ENCODE measurements at places on chromosomes 16 and 17.

GRCh38 chr16:82118749-82119148 lies 51.3 kb downstream of the MPHOSPH6 start:
- DNase-seq, result no peak

DNA sequence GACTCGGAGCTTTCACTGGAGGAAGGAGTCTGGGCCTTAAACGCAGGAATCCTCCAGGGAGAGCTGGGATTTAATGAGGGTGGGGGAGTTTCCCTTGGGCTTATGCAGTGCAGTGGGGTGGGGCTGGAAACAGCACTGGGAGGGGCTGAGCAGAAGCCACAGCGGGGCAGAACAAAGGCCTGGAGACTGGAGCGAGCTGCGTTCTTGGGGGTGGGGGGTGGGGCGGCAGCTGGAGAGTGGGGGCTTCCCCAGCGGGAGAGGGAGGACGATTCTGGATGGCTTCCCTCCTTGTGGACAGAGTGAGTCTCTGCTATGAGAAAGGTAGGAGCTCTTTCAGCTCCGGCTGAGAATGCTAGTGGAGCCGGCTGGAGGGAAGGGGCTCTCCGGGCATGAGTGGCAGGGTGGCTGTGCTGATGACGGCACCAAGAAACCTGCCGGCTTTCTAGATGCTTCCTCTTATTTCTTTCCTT lies 406.0 kb downstream of the SEC14L1 start:
- no peak for DNase-seq

DNA sequence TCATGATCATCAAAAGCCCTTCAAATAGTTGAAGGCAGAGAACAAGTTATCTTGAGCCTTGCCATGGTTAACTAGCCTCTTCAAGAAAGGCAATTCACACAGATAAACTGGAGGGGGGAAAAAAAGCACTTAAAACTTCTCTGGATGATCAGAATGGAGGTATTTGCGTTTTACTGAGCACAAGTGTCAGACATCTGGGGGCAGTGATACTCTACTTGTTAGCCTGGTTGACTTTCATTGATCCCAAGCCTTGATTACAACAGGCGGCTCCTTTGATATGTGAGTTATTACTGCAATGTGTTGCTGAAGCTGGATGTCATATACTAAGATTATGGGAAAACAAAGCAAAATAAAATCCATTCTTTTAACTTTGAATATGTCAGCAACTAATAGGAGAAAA lies 155.0 kb upstream of the HS3ST3A1 start:
- DNase-seq, result no peak

DNA sequence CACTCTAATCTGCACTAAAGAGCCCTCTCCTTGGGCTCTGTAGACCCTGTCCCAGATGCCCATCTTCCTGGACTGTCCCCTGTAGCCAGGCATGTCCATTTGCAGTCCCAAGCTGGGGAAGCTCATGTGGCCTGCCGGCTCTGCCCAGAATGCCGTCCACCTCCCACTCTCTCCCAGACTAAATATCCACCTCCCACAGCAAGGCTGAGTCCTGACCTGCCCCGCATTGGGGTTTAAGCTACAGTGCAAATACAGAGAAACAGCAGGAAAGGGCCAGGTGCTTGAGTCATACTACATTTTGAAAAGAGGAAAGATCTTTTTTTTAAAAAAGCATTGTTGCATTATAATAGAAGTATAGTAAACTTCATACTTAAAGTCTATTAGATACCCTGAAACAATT lies 3.0 kb downstream of the ST6GALNAC2 start:
- no peak for DNase-seq

GRCh38 chr16:87086575-87086974 lies 230.6 kb downstream of the C16orf95 start:
- DNase-seq, result no peak

GRCh38 chr16:62738666-62739460 lies 702.6 kb upstream of the CDH8 start:
- DNase-seq, result no peak

DNA sequence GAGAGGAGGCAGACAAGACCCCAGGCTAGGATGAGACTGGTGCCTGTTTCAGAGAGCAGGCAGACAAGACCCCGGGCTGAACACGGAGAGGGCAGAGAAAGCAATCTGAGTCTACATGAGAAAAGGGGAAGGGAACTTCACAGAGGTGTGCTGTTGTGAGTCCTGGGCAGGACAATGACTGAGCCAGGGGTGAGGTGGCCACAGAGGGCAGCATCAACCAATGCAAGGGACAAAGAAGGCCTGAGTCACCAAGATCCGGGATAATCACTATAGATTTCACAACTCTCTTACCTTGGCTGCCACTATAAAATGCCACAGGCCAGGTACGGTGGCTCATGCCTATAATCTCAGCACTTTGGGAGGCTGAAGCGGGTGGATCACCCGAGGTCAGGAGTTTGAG lies 89.0 kb downstream of the SLC39A11 start:
- no peak for DNase-seq

DNA sequence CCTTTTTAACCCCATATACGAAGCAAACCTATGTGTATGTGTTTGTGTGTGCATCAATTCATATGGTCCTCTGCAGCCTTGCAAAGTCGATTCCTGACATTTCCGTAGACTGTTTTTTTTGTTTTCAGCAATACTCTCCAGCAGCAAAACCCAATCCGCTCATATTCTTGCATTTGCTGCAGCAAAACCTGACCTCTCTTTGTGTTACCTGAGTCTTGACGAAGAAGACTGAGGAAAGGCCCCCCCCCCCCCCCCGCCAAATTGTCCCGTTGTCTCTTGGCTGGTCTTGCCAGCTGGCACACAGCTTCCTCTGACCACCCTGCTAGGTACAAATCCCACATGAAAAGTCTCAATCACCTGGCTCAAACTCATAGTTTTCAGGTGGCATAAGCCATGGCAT lies 494.7 kb downstream of the WWOX start:
- DNase-seq, result no peak

GRCh38 chr16:20676837-20677236 lies 20.6 kb downstream of the ACSM1 start:
- no peak for DNase-seq

DNA sequence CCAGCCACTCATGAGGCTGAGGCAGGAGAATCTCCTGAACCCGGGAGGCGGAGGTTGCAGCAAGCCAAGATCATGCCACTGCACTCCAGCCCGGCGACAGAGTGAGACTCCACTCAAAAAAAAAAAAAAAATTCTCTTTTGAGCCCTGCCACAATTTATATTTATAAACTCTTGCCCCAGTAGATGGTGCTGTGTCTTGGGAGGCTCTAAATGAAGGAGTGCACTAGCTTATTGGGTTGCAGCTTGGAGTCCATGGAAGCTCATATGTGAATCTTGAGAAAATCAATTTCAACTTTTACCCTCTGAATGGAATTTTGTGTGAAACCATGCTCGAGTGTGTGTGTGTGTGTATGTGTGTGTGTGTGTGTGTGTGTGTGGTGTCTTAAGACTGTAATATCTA lies 420.1 kb downstream of the HS3ST4 start:
- DNase-seq, result no peak

DNA sequence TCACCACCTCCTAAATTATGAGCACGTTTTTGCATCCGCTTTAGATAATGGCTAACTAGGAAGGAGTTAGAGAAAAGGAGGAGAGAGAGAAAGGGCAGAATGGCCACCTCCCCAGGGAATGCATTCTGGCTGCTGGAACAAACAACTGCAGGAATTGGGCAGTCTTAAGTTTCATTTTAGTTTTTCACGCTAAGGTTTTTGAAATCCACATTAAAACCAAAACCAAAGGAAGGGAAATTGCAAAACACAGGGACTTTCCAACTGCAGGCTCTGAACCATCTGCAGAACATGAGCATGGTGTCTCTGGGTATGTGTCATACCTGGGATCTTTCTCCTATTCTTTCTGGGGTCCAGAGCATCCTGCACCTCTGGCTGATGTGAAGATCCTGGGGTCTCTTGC lies 12.1 kb upstream of the CCL8 start:
- DNase-seq, result no peak

- DNase-seq, result no peak
Observed at GRCh38 chr17:59435238-59435637, 103.8 kb downstream of the YPEL2 start.

DNA sequence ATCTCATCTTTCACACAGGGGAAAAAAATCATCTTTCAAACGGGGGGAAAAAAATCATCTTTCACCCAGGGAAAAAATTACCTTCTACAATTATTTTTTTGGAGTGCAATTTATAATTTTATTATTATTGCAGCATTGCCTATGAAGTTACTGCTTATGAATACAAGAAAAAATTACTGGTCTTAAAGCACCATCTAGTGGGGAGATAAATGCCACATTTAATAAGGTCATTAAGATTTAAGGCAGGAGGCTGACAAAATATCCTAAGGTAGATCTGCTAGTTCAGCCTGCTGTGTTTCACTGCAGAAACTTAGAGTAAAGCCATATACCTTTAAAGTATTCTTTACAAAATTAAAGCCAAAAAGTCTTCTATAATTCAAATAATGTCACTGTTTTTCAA lies 13.7 kb downstream of the SHCBP1 start:
- no peak for DNase-seq

DNA sequence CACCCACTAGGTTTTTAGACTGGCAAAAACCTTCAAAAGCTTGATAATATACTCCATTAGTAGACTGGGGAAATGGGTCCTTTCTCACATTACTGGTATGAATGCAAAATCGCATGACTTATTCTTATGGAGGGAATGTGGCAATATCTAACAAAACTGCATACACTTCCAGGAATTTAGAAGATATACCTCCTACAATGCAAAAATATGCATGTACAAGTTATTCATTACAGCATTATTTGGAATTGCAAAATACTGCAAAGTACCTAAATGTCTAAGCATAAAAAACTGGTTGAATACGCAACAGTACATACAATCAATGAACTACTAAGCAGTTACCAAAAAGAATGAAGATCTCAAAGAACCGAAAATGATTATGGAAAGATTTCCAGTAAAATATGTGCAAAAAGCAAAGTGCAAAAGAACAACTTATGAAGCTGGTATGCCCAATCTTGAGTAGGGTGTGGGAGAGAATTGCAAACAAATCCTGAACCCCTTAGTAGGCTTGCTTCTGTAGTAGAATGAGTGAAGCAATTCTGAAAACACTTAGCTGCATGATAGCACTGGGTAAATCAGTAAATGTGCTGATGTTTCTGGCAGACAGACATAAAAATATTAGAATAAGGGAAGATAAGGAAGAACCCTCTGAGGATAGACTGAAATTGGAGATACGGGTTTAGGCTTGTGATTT lies 180.1 kb downstream of the PARN start:
- no peak for DNase-seq

- no peak for DNase-seq
Observed at GRCh38 chr16:76204249-76204648, 73.0 kb upstream of the CNTNAP4 start.

DNA sequence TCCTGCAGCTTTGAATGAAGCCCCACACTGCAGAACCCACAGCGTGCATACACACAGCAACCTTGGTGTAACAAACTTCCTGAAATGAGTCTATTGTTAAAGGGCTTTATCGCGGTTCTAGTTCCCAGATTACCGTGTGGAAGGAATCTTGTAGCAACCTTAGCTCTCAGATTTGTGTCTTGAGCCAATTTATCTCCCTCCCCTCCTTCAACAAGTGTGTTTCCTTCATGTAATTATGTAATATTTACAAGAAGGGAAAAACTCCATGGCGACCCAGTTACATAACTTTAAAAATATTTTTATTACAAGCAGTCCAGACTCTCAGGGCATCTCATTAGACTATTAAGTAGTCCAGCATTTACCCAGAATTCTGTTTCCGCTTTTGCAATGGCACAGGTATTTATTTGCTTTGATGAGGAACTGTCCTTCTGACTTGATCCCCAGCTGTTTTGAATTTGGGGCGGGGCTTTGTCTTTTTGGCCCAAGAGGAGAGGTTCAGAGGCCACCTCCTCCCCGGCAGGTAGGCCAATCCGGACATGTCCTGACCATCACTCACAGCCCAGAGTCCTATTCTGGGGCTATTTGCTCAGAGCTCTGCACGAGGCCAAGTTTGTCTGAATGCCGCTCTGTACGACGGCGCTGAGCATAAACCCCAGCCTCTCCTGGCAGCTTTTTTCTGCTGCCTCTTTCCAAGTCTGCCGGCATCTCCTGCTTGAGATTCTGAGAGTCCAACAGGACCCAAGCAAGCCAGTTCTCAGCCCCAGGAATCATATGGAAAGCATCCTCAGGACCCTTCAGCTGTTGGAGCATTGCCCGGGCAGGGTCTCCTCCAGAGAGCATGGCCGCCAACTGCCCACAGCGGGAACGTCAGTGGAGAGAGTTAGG lies 35.6 kb downstream of the CLEC16A start:
- DNase-seq, result no peak

- no peak for DNase-seq
Observed at GRCh38 chr16:5526826-5527225, 429.2 kb upstream of the EEF2KMT start.

DNA sequence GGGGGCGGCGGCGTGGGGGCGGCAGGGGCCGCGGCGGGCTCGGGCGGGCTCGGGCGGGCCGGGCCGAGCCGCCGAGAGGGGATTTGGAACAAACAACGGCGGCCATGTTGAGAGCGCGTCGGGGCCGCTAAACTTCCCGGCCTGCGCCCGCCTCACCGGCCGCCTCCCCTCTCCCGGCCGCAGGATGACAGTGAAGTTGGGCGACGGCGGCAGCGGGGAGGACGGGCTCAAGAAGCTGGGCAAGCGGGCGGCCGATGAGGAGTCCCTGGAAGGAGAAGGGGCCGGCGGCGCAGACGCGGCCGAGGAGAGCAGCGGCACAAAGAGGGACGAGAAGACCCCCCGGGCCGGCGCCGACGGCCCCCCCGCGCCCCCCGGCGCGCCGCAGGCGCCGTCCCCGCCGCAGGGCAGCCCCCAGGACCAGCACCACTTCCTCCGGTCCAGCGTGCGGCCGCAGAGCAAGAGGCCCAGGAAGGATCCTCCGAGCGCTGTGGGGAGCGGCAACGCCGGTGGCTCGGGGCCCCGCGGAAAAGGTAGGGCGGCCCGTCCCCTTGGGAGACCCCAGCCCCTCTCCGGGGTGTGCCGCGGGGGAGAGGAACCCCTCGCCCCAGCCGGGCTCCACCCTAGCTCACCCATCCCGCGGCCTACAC lies 2.4 kb downstream of the CRAMP1 start:
- no peak for DNase-seq

DNA sequence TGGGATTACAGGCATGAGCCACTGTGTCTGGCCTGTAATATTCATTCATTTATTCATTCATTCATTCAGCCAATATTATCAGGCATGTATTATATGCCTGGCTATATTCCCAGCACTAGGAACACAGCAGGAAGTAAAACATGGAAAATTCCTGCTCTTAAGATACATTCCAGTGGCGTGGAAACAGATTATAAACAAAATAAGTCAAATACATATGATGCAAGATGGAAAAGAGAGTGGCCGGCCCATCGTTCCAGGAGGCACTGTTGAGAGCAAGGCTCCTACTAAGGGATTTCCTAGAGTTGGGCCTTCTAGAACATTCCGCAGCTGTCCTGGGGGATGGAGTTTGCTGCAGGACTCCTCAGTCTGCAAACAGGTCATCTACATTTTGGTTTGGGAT lies 17.7 kb downstream of the ADCY9 start:
- DNase-seq, result no peak

- no peak for DNase-seq
Observed at GRCh38 chr16:79381603-79382042, 218.9 kb downstream of the MAF start.

Measured in NCI-H1417 (cell line).